ENCODE measurements at places on chromosomes 11 and 22.

- no peak for DNase-seq
Measured at GRCh38 chr11:67178878-67179277, 59.8 kb downstream of the KDM2A start.

GRCh38 chr11:47688111-47688510 lies 27.1 kb downstream of the AGBL2 start:
- no peak for DNase-seq

DNA sequence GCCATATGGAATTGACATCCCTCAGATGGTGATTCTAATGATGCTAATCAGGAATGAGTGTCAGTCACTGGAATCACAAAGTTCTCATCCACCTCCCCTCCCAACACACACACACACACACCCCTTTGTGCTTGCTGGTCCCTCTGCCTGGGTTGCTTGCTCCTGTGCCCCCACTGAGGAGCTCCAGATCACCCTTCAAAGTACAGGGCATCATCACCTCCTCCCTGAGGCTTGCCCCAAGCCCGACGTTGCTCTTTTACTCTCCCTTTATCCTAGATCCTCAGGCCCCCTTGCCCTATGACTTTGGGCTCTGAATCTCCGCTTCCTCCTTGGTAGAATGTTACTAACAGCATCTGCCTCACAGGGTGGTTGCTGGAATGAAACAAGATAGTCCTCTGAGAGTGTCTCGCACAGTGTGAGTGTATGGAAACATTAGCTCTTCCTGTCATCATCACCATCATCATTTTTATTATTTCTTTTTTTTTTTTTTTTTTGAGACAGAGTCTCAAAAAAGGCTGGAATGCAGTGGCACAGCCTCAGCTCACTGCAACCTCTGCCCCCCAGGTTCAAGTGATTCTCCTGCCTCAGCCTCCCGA lies 3.4 kb downstream of the TOM1 start:
- DNase-seq: no peak

DNA sequence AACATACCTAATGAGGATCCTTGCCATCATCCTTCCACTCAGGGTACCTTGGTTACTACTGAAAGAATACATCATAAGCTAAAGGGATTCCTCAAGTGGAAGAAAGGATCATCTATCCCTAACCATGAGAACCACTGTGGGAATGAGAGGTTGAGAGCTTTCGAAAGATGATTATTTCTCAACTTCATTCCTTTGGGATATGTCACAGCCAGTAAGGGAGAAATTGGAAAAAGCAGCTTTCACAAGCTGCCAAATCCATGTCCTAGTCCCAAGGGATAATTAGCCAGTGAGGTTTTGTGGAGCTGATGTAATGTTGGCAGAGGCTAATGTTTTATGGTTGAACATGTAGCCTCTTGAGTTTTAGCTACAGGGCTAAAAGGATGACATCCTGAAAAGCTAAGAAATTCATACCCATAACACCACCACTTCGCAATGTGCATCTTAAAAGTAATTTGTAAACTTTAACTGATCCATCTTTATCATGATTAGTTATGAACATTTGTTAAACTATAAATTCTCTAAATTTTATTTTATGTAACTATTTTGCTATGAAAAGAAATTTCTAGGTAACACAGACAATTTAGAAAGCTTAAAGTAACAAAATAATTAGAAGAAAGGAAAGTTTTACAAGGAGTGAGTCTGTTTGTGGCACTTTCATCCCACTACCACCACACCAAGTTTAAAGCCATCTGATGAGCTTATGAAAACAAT lies 123.9 kb downstream of the MRTFA start:
- DNase-seq: no peak

DNA sequence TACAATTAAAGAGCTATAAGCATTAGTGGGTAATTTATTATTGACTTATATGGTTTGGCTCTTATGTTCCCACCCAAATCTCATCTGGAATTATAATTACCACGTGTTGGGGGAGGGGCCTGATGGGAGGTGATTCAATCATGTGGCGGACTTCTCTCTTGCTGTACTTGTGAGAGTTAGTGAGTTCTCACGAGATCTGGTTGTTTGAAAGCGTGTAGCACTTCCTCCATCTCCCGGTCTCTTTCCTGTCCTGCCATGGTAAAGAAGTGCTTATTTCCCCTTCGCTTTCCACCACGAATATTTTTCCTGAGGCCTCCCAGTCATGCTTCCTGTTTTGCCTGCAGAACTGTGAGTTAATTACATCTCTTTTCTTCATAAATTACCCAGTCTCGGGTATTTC lies 28.1 kb upstream of the CHORDC1 start:
- DNase-seq: no peak

DNA sequence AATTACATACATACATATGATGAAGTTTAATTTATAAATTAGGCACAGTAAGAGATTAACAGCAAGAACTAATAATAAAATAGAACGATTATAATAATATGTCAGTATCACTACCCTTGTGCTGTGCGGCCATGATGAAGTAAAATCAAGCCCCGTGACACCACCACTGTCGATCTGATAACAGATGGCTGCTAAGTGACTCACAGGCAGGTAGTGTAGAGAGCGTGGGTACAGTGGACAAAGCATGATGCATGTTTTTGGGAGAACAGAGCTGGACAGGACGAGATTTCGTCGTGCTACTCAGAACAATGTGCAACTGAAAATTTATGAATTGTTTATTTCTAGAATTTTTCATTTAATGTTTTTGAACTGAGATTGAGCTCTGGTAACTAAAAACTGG lies 108.4 kb upstream of the TIMP3 start:
- DNase-seq: no peak

GRCh38 chr22:33126881-33127280 lies 68.7 kb upstream of the SYN3 start:
- DNase-seq: no peak

- no peak for DNase-seq
Measured at GRCh38 chr11:33912405-33913361, 20.8 kb upstream of the LMO2 start.

- no peak for DNase-seq
Measured at GRCh38 chr11:77126861-77127234, 1.2 kb upstream of the MYO7A start.

- DNase-seq: no peak
Measured at GRCh38 chr22:49738566-49738965, 89.1 kb downstream of the BRD1 start.

GRCh38 chr11:9740202-9740883 lies 76.5 kb downstream of the SWAP70 start:
- no peak for DNase-seq

DNA sequence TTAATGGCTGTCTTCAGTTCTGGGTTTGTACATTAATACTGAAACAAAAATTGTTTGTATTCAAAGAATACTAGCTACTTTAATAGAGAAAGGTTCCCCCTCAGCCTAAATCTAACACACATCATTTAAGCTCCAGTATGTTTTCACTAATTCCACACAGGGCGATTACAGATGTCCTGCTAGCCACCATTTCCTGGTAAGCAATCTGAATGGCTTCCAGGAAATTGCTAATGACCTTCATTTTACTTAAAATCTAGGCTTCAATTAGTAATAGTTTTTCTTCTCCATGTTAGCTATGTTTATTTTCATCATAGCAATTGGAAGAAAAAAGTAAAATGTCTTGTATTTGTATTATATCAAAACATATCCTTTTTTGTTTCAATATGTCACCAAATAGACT lies 132.8 kb downstream of the SOX6 start:
- DNase-seq: no peak

- DNase-seq: no peak
Measured at GRCh38 chr11:93198215-93198845, 539 bp upstream of the SLC36A4 start.

- no peak for DNase-seq
Measured at GRCh38 chr11:118238421-118238820, 13.6 kb upstream of the JAML start.

DNA sequence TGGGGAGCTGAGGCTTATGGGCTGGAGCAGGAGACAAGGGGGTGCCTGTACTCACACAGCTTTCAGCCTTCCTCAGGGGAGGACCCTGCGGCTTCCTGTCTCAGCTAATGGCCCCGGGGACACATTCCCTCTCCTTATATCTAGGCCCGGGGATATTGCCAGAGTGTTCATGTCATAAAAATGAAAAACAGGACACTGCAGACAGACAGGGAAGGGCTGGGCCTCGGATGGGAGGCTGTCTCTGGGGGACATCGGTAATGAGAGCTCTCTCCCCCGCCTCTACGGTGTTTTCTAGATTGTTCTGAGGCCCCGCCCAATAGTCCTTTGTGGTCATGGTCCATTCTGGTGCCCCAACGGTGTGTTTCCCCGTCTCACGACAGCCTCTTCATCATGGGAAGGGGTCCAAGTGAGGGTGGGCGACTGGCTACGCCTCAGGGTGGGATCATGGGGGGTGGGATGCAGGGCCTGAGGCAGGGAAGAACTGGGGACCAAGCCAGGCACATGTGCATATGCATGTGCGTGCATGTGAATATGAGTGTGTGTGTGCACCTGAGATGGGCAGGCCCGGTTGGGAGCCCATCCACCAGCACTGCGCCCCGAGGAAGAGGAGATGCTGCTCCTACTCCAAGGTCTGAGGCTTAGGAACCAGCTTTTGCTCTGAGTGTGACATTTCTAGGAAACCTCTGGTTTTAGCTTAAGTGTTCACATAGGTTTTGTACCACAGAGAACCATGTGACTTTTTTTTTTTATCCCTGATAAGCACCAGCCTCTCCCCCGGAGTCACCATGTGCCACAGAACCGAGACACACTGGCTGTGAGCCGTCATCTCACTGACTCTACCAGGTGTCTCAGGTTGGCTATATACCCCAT lies 5.3 kb downstream of the ARVCF start:
- DNase-seq: no peak
